ENCODE measurements at places on chromosomes 5 and 9. TPM values are rescaled to one million over a fixed set of nuclear protein-coding genes. Genes with fewer than 3 reads are reported as not detected.

GRCh38 chr5:1299511-1299850 lies 4.6 kb upstream of the TERT start:
- H3K36me3 ChIP-seq, result no peaks in the 10 kb centered on the region
- no peak overlapping the region for H3K4me3 ChIP-seq
- no peak overlapping the region for H3K27ac ChIP-seq
- no peak for DNase-seq
- H3K27me3 ChIP-seq, result no peaks in the 10 kb centered on the region

- no peaks in the 10 kb centered on the region for H3K36me3 ChIP-seq
- peaks cover 19% of the 10 kb centered on the region for H3K4me1 ChIP-seq
- H3K27me3 ChIP-seq, result no peaks in the 10 kb centered on the region
- no peak overlapping the region for H3K27ac ChIP-seq
- no peak overlapping the region for H3K4me3 ChIP-seq
Measured at GRCh38 chr5:172288465-172288864, 4.9 kb upstream of the UBTD2 start.

PCDHA13 gene
- total RNA-seq, result 1.0 TPM

DNA sequence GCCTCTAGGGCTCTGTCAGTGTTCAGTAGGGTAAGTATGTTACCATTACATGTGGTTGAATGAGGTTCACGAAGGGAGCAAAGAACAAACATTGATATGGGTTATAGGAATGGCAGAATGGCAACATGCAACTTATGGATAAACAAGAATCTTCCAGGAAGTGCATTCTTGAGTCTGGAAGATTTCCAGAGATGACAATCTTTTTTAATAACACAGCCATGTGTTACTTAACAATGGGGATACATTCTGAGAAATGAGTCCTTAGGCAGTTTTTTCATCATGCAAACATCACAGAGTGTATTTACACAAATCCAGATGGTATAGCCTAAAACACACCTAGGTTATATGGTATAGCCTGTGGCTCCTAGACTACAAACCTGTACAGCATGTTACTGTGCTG lies 9.1 kb upstream of the SLC28A3 start:
- H3K36me3 ChIP-seq, result no peaks in the 10 kb centered on the region
- no peaks in the 10 kb centered on the region for H3K27me3 ChIP-seq
- no peak for DNase-seq
- no peaks in the 10 kb centered on the region for H3K4me1 ChIP-seq
- H3K27ac ChIP-seq, result no peak overlapping the region
- no peak overlapping the region for H3K4me3 ChIP-seq

DBH gene
- total RNA-seq, result not detected

- H3K4me3 ChIP-seq, result no peak overlapping the region
- no peak for DNase-seq
- no peak overlapping the region for H3K27ac ChIP-seq
- H3K4me1 ChIP-seq, result no peaks in the 10 kb centered on the region
- no peaks in the 10 kb centered on the region for H3K27me3 ChIP-seq
Measured at GRCh38 chr5:177609076-177610059, 9.4 kb downstream of the B4GALT7 start.

IRX4 gene
- 0.18 TPM for total RNA-seq

DNA sequence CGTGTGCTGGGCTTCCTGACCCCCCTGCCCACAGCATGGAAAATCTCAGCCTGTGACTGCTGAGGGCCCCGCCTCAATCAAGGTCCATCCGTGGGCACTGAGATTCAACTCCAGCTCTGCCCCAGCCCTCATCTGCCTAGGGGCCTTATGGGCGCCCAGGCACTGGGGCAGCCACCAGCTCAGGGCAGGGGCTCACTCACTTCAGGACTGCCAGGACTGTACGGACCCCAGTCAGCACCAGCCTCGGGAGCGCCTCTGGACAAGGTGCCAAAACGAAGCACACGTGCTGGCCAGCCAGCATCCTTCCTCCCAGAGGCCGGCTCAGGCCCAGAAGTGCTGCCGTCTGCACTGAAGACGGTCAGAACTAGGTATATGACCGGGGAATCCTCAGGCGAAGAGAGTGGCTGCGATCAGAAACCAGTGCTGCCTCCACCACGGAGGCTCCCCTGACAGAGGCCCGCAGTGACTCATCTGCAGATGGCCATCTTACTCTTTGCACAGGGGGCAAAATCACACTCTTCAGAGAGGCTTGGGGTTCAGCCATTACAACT lies 19.6 kb downstream of the CLPTM1L start:
- peak overlapping the region; percentile 81 for H3K27ac ChIP-seq
- H3K4me1 ChIP-seq, result peaks cover 5% of the 10 kb centered on the region
- H3K4me3 ChIP-seq, result no peak overlapping the region
- no peaks in the 10 kb centered on the region for H3K27me3 ChIP-seq
- H3K36me3 ChIP-seq, result peaks cover 5% of the 10 kb centered on the region
- no peak for DNase-seq

DNA sequence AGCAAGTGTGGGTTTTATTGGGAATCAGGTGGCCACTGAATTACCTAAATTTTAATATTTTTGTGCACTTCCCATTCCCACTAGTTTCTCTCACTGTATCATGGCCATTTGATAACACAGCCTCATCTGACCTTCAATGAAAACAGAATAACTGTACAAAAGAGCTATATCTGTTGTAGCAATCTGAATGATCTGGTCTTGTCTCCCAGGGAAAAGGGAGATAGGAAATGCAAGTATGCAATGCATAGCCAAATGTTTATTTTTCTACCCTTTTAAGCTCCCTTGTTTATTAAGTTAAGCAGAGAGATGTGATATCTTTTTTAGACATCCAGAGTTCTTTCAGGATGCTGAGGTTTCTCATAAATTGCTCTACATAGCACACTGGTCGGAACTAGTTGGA lies 288.3 kb upstream of the CLINT1 start:
- H3K36me3 ChIP-seq, result no peaks in the 10 kb centered on the region
- H3K4me1 ChIP-seq, result no peaks in the 10 kb centered on the region
- H3K27ac ChIP-seq, result no peak overlapping the region
- DNase-seq, result no peak
- H3K4me3 ChIP-seq, result no peak overlapping the region

MYORG gene
- 9.7 TPM for total RNA-seq

DNA sequence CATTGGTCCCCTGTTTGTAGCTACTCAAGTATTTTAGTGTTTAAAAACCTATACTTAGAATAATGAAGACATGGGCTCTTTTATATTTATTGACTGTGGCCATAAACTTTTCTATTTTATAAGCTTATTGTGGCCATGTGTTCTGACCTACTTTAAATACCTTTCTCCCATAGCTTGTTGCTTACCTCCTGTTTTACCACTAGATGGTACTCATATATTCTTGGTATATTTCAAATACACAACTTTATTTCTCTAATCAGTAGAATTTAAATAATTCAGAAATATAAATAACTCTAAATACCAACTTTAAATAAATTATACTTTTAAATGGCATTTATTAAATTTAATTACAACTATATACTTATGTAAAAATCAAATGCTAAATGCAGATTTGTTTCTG lies 498.0 kb downstream of the PRDM9 start:
- H3K36me3 ChIP-seq, result no peaks in the 10 kb centered on the region
- no peaks in the 10 kb centered on the region for H3K27me3 ChIP-seq
- H3K4me1 ChIP-seq, result no peaks in the 10 kb centered on the region
- H3K27ac ChIP-seq, result no peak overlapping the region

DNA sequence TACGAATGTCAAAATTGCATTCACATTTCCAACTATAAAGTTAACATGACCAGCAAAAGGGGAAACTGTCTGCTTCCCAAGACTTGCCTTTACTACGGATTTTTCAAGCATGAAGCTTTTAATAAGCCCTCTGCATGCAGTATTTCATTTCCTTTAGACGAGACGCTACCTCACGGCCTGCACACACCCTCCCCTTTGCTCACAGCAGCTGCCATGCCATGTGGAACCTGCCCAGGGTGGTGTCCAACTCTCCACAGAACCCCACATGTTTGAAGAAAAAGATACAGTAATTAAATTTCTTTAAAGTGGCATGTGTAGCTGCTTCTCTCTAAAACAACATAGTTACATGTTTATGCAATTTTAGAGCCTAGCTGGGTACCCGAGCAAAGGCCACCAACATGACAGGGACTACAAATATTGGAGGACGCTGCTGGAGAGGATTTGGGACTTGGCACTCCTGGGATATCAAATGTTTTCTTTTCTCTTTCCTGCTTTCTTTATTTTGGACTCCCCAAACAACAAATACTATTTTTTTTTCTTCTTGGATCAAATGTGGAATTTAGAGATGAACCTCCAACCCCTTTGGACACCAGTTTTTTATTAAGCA lies 256.9 kb upstream of the PCSK5 start:
- no peaks in the 10 kb centered on the region for H3K36me3 ChIP-seq
- no peaks in the 10 kb centered on the region for H3K27me3 ChIP-seq
- H3K4me1 ChIP-seq, result no peaks in the 10 kb centered on the region

All from Panc1 (cell line).